ENCODE measurements at places on chromosomes 11 and 22.

DNA sequence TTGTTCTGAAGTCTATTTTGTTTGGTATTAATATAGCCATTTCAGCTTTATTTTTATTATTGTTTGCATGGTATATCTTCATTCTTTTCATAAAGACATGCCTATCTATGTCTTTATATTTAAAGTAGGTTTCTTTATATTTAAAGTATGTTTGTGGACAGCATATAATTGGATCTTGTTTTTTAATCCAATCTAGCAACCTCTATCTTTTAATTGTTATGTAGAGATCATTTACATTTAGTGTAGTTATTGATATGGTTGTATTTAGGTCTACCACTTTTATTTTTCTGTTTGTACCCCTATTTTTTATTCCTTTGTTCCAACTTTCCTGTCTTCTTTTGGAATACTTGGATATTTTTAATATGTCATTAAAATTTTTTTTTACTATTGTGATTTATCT, 13.8 kb downstream of the TPBGL start:
- DNase-seq: no peak

- DNase-seq: no peak
Measured at GRCh38 chr22:29215012-29215860, 9.5 kb downstream of the EMID1 start.

- DNase-seq: no peak
Measured at GRCh38 chr22:28792491-28793383, 7.6 kb downstream of the XBP1 start.

DNA sequence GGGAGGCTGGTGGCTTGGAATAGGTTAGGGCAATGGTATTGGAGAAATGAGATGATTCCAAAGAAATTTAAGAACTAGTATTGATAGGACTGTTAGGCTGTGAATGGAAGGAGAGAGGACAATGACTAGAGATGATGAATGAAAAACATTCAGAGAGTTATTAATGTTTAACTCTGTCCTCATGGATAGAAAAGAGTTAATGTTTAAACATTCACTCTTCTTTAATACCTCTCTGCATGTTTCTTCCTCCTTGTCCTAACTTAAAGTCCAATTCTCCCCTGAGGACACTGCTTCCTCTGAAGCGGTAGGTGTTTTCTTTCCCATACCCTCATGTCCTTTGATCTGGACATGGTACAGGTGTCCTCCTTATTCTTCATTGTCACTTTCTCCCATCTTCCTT, 13.4 kb downstream of the CHEK1 start:
- DNase-seq: no peak

DNA sequence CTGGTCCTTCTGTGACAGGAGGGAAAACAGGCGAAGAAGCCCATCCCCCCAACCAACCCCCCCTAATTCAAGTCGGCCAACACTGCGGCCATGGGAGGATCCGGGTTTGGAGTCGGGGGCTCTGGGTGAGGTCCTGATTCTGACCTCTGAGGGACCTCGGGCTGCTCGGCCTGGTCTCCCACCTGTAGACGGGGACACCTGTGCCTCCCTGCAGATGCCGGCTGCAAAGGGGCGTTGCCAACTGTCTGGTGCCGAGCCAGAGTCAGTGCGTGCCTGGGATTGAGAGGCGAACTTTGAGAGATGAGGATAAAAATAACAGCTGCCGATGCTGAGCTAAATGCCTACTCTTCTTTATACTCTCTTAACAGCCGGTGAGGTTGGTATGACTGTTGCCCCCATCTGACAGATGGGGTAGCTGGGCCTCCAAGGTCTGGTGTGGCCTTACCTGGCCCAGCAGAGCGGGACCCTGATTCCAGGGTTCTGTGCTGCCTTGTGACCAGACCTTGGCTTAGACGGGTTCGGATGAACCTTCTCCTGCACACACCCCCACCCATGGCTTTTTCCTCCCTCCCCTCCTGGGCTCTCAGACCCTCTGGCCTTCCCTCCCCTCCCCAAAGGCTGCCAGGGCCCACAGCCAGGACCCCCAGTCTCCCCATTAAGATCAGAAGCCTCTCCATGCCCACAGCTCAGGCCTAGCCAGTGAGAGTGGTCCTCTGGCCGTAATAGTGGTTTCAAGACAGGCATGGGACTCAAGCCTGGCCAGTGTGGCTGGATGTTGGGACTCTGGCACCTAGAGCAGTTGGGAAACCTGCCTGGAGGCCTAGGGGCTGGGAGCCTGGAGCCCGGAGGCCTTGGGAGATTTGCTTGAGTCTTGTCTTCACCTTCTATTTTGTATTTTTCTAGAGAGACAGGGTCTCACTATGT, 41.7 kb downstream of the KCNJ4 start:
- no peak for DNase-seq

GRCh38 chr22:48240935-48241230, 1478.4 kb downstream of the TBC1D22A start:
- DNase-seq: no peak

- DNase-seq: no peak
Measured at GRCh38 chr11:76771446-76772099, 11.6 kb upstream of the TSKU start.

DNA sequence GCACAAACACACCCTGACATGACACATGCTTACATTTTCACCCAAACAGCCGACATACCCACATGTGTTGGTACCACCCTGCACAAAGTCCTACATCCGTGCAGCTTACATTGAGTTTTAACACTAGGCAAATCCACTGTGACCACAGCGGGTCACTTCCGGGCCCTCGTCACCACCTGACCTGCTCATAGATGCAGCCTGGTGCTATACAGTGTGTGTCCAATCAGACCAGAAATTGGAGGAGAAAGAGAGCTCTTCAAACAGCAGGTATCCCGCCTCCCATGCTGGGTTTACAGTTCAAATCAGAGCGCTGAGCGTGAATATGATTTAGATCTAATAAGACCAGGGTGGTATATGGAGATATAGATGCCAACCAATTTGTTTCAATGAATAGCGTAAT, 35.4 kb downstream of the PHF21B start:
- no peak for DNase-seq

GRCh38 chr11:134612140-134613030, 200.3 kb upstream of the B3GAT1 start:
- DNase-seq: no peak

DNA sequence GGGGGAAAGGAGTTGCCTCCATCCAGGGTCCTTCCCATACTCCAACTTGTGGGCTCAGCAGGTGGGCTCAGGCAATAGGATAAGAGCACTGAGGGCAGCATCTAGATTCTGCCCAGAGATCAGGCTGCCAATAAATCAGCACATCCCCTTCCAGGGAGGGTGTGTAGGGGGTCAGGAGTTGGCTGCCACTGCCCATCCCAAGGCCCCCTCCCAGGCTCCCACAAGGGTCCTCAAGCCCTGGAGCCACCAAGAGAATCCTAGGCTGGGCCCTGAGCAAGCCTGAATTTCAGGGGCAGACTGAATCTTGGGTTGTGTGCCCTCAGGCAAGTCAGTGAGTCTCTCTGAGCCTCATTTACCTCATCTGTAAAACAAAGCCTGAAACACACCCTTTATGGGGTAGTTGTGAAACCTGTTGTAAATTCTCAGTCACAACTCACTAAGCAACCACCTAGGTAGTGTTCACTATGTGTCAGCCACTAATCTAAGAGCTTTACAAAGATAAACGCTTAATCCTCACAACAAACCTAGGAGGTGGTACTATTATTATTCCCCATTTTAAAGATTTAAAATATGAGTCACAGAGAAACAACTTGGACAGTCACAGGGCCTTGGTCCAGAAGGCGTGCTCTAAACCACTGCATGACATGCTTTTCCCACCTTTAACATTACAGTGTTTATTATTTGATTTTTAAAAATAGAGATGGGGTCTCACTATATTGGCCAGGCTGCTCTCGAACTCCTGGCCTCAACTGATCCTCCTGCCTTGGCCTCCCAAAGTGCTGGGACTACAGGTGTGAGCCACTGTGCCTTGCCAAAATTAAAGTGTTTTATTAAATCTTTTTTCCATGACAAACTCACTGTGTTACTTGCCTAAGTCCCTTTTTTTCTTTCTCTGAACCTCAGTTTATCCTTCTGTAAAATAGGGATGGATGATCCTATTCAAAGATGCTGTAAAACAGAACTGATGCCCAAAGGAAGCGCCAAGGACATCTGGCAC, 36.2 kb downstream of the LMO1 start:
- DNase-seq: no peak

DNA sequence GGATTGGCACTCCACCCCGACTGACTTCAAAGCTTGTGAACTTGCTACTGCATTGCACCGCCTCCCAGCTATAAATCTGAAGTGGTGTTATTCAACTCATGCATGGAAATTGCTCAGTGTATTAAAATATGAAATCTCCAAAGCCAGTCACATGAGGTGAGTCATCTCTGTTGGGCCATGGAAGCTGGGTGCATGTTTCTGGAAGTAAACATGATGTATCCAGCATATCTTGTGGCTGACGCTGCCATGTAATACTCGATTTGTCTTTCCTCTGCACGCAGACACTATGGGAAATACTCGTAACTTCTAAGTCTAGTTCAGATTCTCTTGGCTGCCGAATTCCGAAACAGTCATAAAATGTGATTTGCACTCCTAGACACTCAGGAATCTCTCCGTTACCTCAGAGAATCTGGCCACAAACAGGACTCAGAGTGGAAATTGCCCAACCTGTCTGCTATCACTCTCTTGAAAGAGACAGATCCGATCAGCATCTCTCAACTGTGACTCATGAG, 154.9 kb upstream of the MPPED2 start:
- no peak for DNase-seq

GRCh38 chr11:114598461-114598860, 2.9 kb upstream of the NXPE4 start:
- no peak for DNase-seq

DNA sequence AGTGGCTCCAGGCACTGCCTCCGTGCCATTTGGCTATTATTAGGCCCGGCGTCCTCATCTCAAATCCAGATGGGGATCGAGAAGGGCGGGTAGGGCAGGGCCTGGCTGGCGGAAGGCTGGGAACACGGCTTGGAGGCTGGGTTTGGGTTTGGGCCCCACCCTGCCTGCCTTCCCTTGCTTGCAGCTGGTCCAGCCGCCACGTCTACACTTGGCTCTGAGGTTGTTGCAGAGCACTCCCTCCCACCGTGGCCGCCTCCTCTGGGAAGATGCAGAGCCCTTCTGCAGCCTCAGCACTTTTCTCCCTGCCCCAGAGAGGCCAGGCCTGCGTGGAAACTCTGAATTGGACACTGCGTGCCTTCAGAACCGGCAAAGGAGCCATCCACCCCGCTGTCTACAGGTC, 5.2 kb upstream of the SMTN start:
- DNase-seq: no peak
